CD4-positive, alpha-beta T cell treated with Interleukin-17A for 1 hour (primary cell): ENCODE measurements at places on chromosomes 2 and 18.

DNA sequence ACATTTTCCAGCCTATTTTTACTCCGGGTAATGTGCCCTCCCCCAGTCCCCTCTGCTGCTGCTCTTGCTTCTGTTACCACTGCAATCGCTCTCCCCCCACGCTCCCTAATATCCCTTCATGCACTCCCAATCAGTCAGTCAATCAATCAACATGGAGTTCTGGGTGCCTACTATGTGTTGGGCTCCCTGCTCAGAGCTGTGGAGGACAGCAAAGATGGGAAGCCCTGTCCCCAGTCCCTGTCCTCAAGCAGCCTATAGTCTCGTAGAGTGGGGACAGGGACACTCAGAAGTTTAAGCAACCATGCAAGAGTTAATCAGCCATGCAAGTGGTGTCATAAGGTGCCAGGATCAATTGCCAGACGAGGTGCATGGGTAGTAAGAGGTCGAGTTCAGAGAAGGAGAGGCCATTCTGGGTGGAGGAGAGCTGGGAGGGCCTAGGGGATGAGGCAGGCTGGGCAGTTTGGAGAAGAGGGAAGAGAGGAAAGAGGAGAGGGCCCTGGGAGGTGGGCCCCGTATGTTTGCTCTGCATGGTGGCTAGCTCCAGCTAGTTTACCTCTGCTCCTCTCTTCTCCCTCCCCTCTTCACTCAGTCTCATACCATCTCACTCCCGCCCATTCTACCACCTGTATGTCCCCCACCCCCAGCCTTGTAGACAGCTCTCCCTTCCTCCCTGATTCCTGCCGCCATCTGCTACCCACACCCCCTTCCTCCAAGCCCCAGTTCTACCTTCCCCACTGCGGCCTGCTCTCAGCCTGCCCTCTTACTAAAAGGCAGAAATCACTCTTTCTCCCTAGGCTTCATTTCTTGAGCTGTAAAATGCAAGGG is 3.9 kb downstream of the ASIC4 start:
- DNase-seq, result no peak

DNA sequence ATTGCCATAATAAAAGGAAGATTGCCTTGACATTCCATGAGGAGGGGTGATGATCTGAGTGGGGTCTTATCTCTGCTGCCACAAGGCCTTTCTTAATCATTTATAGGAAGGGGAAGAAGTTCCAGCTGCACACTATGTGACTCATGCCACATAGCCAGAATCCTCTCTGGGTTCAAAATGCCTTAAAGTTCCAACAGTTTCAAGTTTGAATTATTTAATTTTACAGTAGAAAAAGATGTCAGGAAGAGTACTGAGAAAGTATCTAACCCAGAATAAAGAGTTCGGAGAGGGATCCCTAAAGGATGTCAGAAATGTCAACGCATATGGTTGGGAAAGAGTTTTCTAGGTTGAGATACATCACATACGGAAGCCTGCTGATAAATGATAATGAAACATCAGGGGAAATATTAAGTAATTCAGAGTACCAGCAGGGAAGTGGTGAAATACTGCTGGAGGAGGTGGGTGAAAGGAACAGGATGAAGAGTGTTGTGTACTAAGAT is 999.9 kb downstream of the TSN start:
- no peak for DNase-seq

DNA sequence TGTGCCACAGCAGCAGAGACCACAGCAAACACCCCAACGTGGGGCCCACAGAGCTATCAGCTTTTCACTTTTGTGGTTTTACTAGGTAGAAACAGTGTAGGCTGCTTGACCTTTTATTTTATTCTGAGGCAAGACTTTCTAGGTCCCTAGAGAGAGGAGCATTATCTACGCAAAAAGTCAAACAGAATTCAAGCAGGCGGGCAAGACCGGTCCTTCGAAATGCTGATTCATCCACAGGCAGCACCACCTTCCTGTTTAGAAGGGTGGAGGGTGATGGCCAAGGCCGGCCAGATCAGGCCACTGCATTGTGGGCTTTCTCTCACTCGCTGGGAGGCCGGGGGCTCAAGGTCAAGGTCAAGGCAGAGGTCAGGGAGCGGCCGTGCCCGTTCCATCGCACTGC is 573.0 kb downstream of the GALR1 start:
- no peak for DNase-seq

DNA sequence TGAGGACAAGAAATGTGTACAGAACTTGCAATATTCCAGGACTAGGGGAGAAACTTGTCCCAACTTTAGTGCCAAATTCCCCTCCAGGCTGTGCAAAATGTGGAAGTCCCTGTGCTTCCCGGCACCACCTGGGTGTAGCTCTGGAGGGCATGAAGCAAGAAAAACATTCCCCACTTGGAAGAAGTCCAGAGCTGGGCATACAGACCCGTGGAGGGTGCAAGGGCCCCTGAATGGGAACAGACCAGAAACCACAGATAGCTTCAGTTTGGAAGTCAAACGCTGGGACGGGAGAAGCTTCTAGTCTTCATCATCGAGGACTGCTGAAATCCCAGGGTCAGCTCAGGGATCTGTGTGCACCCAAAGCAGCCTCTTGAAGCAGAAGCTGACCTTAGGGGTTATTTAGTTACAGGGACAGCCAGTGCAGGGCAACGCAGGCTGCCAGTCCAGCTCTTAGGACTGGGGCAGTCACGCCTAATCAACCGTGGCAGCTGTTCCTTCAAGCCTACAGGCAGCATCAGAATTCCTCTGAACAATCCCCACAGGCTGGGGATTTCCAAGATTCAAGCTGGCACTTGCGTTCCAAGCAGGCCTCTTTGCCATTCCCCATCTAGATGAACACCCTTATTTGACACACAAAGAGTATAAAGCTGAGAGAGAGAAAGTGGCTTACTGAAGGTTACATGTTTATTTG is 269.4 kb downstream of the LOXHD1 start:
- no peak for DNase-seq

DNA sequence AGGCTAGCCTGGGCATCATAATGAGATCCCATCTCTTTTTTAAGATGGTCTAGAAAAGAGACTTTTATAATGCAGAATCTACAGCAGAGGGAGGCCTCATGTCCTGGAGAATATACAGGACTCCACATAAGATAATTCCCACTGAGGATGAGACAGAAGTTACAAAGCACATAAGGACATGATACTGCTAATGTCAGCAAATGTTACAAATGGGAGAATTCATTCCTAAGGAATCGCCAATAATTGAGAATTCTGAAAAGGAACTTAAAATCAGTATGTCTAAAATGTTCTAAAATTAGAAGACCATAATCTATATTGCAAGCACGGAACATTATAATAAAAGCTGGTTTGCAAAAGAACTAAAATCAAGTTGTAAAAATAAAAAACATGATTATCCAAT is 131.6 kb upstream of the PKDCC start:
- DNase-seq, result no peak

DNA sequence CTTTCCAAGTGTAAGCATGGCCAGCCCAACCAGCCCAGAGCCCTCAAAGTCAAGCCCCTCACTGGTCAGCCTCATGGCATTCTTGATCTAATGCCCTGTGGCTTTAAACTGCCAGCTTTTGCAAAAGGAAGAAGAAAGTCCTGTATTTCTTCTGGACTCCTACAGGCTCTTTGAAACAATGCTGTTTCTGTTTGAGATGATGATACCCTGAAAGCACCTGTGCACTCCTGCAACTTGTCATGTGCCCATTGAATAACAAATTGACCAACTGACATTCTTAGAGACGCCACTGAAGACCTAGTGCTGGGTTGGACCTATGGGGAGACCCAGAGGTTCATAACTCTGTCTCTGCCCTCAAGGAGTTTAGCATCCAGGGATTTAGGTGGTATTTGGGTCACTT is 82.0 kb upstream of the MSH2 start:
- DNase-seq, result no peak

- DNase-seq, result no peak
Measured at GRCh38 chr18:6363216-6363615, 51.5 kb downstream of the L3MBTL4 start.

DNA sequence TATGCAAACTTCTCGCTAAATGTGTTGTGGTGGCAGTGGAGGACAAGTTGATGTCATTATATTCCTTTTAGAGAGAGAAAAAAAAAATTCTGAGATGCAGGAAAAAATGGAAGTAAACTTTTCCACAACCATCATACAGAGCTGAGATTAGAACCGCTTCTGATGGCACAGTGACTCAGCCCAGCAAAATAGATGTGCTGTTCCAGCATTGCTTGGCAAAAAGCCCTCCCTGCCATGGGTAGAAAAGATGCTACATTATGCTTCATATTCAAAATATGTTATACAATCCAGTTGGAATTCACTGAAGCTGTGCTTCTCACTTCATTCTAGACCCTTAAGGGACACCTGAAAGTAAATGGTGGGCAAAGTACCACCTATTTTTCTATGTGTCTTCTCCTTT is 1047.6 kb upstream of the FANCL start:
- DNase-seq, result no peak

- no peak for DNase-seq
Measured at GRCh38 chr18:13500227-13500865, 226.0 kb downstream of the FAM210A start.

DNA sequence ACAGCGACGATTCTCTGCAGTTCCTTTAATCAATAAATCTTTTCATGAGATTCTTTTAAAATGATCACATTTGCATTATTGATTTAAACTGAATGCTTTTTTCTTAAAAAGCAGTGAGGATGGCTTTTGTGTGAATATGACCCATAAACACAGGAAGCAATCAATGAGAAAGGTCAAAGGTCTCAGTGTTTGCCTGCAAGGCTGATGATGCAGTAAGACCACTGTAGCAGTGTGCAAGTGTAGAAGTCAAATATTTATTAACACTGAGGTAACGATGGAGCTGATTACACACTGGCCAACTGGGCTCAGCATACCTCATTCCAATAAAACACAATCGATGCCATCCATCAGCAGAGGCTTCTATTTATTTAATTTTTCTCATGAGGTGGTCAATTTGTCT is 633.5 kb downstream of the DCDC2C start:
- no peak for DNase-seq

- no peak for DNase-seq
Measured at GRCh38 chr18:67519592-67519991, 3.1 kb upstream of the DSEL start.

DNA sequence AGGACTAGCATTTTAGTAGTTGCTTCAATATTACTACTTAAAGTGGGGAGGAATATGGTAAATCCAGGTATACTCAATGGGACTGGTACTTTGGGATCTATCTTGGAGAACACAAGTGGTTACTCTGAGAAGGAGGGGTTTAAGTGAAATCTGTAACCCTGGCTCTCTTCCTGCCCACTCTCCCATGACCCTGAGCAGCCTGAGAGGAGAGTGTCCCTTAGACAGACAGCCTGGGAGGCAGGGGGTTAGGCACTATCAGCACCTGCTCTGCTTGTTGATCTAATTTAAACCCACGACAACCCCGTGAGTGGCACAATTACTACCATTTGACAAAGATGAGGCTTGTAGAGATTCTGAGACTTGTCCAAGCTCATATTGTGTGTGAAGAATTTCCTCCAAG is 395.5 kb downstream of the ALK start:
- no peak for DNase-seq

- DNase-seq, result no peak
Measured at GRCh38 chr2:96404446-96405373, 69.1 kb downstream of the NCAPH start.

DNA sequence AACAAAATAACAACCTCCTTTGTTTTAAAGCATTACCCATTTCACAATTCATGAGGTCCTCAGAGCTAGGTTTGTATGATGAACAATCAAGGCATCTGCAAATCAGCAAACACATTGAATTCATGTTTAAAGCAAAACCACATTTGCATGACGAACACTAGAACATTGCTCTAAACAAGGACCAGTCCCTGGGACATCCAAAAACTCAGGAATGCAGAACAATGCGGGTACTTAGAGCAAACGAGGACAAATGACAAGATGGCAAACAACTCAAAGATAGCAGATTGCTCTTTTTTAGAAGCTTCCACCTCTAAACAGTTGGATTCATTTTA is 45.7 kb upstream of the RALBP1 start:
- no peak for DNase-seq

DNA sequence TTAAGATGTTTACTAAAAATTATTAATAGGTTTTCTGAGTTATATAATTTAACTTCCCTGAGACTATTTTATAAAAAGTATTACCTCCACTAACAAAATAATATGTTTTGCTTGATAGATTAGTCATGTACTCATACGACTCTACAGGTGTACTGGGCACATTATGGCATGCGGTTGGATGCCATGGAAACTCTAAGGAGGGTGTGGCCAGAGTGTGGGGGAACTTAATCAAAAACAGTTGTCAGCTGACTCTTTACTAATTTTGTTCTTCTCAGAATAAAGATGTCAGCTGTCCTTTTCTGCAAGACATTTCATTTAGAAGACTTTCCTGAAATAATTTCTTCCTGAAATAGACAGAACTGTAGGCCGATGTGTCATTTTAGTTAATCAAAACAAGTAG is 228.3 kb upstream of the SIX3 start:
- DNase-seq, result no peak

DNA sequence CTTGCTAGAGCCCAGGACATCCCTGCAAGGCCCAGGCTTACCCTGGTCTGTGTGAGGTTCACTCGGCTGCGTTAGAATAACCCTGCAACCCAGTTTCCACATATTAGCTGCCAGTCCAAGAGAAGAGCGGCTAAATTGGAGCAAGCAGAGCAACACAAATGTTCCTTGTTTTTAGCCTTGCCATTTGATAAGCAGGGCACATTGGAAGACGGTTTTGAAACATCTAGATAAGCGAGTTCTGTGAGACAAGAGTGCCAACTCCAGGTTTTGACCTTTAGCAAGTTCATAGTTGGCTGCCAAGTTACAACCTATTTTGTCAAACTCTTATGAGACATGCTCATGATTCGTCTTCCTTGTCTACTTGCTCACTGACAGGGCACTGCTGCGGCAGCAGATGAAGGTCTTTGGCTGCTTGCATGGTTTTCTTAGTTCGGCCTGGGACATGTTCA is 23.5 kb downstream of the DPP4 start:
- no peak for DNase-seq

DNA sequence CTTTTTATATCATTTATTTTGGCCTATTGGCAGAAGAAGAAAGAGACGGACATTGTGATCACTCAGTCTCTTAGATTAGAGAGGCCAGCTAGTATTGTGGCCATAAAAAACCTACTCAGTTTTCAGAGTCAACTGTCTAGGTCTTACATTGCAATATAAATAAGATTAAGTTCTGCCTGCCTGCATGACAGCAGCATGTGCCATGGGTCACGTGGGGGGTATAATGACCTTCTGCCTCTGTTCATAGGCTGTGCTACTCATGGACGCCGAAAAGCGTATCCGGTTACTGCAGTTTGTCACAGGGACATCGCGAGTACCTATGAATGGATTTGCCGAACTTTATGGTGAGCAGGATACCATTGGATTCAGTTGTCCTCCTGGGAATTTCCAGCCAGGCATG is 238.5 kb downstream of the ALPK2 start:
- no peak for DNase-seq

DNA sequence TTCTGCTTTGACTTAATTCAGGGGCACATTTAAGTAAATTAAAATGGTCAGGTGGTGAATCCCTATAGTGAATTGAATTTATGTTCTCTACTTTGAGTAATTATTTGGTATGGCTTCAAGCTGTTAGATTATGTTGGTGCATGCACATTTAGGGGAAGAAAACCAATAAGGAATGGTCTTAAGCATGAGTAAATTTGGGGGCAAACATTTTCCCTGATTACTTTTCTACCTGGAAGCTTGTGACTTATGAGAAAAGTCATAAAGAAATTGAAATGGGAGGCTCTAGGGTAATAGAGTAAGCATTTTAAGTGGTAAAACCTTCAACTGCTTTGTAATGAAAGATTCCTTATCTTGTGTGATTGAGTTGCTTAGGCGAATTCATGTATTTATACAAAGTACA is 112.5 kb downstream of the MYO1B start:
- DNase-seq, result no peak

- DNase-seq, result no peak
Measured at GRCh38 chr2:46836295-46837111, 79.1 kb downstream of the MCFD2 start.

GRCh38 chr2:235533616-235534385 is 40.0 kb downstream of the AGAP1 start:
- DNase-seq, result no peak
